Progenitor cell of endocrine pancreas (in vitro differentiated cells): ENCODE measurements at places on chromosomes 3 and 15.

- no peak overlapping the region for H3K27ac ChIP-seq
- no peaks in the 10 kb centered on the region for H3K36me3 ChIP-seq
- peaks cover 3% of the 10 kb centered on the region for H3K4me1 ChIP-seq
- DNase-seq: no peak
- peaks cover 78% of the 10 kb centered on the region for H3K27me3 ChIP-seq
Observed at GRCh38 chr15:83285979-83286553, 1.6 kb upstream of the BNC1 start.

DNA sequence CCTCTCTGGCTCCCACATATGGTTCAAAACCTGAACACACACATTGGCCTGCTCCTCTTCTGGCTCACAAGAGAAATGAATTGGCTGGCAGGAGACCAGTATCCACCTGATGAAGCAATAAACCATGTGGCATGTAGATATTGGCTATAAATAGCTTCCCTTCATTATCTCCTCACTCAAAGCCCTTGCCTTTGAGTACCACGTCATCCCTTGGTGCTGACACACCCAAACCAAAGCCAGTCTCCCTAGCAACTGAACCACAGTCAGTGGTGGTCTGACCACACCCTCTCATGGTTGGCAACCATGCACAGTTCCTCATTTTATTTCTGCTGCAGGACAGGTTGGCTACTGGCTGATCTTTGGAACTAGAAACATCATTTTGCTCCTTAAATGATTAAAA, 98.8 kb downstream of the ZNF621 start:
- H3K27ac ChIP-seq: no peak overlapping the region
- H3K4me3 ChIP-seq: no peak overlapping the region
- no peak for DNase-seq

DNA sequence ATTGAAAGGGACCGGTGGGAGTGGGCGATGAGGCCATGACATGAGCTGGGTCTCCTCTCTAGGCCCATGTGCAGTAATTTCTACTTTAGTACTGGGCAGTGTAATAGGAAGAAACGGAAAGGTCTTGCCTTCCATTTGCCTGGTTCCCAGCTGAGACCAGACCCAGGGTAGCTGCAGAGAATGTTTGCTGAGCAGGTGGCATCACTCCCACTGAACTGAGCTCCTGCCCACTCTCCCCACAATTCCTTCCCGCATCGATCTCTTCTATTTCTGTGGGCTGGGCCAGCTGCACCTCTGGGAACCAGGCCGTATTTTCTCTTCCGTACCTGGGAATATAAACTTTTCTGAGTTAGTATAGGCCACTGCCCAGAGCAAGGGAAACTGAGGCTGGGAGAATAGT, 15.8 kb downstream of the ESYT3 start:
- no peak for DNase-seq
- no peak overlapping the region for H3K27ac ChIP-seq
- no peak overlapping the region for H3K4me3 ChIP-seq
- H3K4me1 ChIP-seq: no peaks in the 10 kb centered on the region
- H3K36me3 ChIP-seq: no peaks in the 10 kb centered on the region

DNA sequence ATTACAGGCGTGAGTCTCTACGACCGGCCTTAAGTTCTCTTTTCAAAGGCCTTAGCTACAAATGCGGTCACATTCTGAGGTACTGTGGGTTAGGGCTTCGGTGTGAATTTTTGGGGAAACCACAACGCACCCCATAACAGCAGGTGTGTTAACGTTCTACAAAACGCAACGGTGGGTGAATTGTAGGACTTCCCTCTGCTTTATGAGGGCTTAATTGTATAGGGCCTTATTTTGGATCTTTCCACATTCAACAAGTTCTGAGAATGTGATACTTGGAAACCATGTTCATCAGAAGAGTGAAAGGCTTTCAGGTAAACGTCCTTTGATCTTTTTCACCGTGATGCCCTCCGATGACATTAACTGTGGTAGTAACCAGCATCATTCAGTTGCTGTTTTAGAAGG, 998.6 kb upstream of the CFAP20DC start:
- peaks cover 5% of the 10 kb centered on the region for H3K4me1 ChIP-seq
- H3K27ac ChIP-seq: no peak overlapping the region
- no peak overlapping the region for H3K4me3 ChIP-seq

- H3K27me3 ChIP-seq: peaks cover 3% of the 10 kb centered on the region
- H3K4me1 ChIP-seq: no peaks in the 10 kb centered on the region
- H3K27ac ChIP-seq: no peak overlapping the region
Observed at GRCh38 chr3:160012108-160012507, 23.5 kb downstream of the IL12A start.

- peak overlapping the region; percentile 87 for H3K4me3 ChIP-seq
- H3K36me3 ChIP-seq: no peaks in the 10 kb centered on the region
- H3K4me1 ChIP-seq: peaks cover 24% of the 10 kb centered on the region
Observed at GRCh38 chr15:74783072-74783807, 1.4 kb downstream of the CSK start.

DNA sequence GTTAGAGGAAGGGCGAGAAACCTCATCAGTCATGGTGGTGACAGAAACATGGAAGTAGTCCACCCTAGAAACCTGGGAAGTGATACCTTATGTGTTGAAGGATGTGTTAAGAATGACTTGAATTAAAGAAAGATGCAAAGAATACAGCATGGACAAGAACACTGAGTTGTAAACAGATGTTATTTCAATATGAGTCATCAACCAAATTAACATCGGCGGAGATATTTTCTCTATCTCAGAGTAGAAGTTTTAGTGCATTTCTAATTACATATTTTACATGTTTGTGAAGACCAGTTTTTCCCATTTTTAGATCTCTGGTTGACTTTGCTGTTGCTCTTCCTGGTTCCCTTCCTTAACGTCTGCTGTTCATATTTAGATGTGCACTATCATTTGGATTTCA, 268.8 kb upstream of the TBL1XR1 start:
- no peaks in the 10 kb centered on the region for H3K27me3 ChIP-seq
- H3K36me3 ChIP-seq: no peaks in the 10 kb centered on the region
- DNase-seq: no peak

DNA sequence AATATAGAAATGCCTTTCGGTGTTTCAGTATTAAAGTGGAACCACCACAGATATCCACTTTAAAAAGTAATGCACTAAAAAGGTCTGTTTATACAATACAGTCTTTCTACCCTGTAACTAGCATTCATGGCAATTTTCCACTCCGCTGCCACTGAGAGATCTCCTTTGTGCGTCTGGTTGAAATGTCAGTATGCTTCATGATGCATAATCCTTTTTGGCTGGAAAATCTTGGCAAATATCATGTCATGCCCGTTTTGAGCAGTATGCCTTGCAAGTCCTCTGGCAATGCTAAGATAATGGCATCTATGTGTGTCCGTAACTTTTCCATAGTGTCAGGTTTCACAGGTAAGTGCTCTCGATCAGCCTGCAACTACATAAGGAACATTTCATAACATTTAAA, 30.8 kb upstream of the ARF4 start:
- DNase-seq: no peak
- no peak overlapping the region for H3K4me3 ChIP-seq
- H3K27me3 ChIP-seq: no peaks in the 10 kb centered on the region
- no peaks in the 10 kb centered on the region for H3K4me1 ChIP-seq
- peaks cover 31% of the 10 kb centered on the region for H3K36me3 ChIP-seq

GRCh38 chr3:189340680-189341460, 169.1 kb downstream of the TPRG1 start:
- peaks cover 20% of the 10 kb centered on the region for H3K4me1 ChIP-seq
- no peaks in the 10 kb centered on the region for H3K36me3 ChIP-seq
- no peaks in the 10 kb centered on the region for H3K27me3 ChIP-seq
- no peak overlapping the region for H3K4me3 ChIP-seq
- no peak overlapping the region for H3K27ac ChIP-seq

GRCh38 chr3:184145111-184145524, 10.0 kb downstream of the EIF2B5 start:
- peak overlapping the region; percentile 78 for H3K27ac ChIP-seq
- no peaks in the 10 kb centered on the region for H3K4me1 ChIP-seq
- no peak for DNase-seq
- H3K4me3 ChIP-seq: no peak overlapping the region
- H3K27me3 ChIP-seq: no peaks in the 10 kb centered on the region
- H3K36me3 ChIP-seq: peaks cover 8% of the 10 kb centered on the region

DNA sequence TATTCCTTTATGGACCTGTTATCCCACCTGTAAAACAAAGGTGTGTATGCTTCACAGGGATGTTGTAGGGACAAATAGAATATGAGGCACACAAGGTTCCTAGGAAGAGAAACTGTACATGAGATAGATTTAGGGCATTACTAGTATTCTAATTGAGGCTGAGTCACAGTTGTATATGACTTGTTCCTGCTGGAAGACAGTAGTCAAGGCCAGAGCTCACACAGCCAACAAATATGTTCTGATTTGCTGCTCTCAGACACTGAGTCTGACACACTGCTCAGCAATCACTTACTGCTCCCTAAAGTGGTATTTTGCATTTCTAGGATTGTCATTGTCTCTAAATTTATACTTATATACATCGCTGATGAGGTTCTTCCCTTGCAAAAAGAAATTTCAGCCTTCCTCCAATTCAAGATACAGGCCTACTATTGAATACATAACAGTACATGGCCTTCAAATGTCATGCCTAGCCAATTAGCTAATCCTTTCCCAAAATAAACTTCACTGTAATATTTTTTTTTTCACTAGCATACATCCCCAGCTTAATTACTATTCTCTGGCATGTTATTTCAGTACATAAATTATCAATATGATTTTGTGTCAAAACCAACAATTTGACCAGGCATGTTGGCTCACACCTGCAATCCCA, 69.8 kb downstream of the TIGIT start:
- DNase-seq: no peak
- H3K4me1 ChIP-seq: peaks cover 18% of the 10 kb centered on the region
- H3K27ac ChIP-seq: no peak overlapping the region
- no peaks in the 10 kb centered on the region for H3K36me3 ChIP-seq
- no peaks in the 10 kb centered on the region for H3K27me3 ChIP-seq
- H3K4me3 ChIP-seq: no peak overlapping the region

- H3K27me3 ChIP-seq: peaks cover 20% of the 10 kb centered on the region
- peaks cover 2% of the 10 kb centered on the region for H3K4me1 ChIP-seq
- H3K4me3 ChIP-seq: no peak overlapping the region
- H3K27ac ChIP-seq: no peak overlapping the region
- DNase-seq: no peak
Observed at GRCh38 chr3:186171521-186171920, 62.6 kb upstream of the ETV5 start.

DNA sequence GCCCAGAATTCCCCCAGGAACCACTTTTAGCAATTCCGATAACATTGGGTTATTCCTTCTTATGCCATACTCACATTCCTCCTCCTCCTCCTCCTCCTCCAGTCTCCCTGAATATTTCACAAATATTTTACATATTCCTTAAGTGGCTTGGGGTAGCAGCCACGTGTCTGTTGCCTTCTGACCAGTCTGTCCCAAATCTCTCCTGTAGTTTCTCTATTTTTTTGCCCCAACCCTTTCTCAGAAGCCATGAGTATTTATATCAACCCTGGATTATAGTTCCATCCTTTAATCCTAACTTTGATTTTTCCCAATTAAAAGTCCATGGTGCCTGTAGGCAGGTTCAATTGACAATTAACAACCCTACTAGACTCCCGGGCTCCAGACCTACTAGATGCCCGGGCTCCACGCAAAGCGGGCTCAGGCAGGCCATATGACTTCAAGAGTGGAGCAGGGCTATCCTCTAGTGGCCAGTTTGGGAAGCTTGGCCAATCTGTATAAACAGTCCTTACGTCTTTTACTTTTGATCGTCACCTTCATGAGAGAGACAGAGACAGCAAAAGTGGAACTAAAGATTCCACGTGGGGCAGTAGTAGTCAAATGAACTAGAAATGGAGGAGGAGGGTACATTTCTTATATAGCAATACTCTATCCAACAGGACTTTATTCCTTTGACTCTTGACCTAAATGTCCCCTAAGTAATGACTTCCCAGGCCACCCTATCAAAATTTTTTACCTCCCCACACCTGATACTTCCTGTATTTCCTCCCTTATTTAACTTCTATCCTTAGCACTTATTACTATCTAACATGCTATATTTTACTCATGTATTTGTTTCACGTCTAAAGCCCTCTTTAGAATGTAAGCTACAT, 69.7 kb downstream of the USF3 start:
- no peaks in the 10 kb centered on the region for H3K4me1 ChIP-seq
- DNase-seq: peak; percentile 11
- peaks cover 36% of the 10 kb centered on the region for H3K27me3 ChIP-seq
- H3K27ac ChIP-seq: no peak overlapping the region
- no peak overlapping the region for H3K4me3 ChIP-seq

- no peak overlapping the region for H3K27ac ChIP-seq
- peaks cover 24% of the 10 kb centered on the region for H3K36me3 ChIP-seq
- H3K4me1 ChIP-seq: peaks cover 4% of the 10 kb centered on the region
- no peaks in the 10 kb centered on the region for H3K27me3 ChIP-seq
Observed at GRCh38 chr15:85745525-85746150, 49.1 kb downstream of the KLHL25 start.

GRCh38 chr3:169564883-169565282, 98.6 kb downstream of the MECOM start:
- no peak for DNase-seq
- peaks cover 17% of the 10 kb centered on the region for H3K36me3 ChIP-seq
- no peaks in the 10 kb centered on the region for H3K27me3 ChIP-seq
- no peak overlapping the region for H3K4me3 ChIP-seq

GRCh38 chr15:63374686-63375520, 6.7 kb downstream of the CA12 start:
- no peak overlapping the region for H3K27ac ChIP-seq
- peaks cover under 1% of the 10 kb centered on the region for H3K4me1 ChIP-seq
- H3K36me3 ChIP-seq: no peaks in the 10 kb centered on the region
- peaks cover 45% of the 10 kb centered on the region for H3K27me3 ChIP-seq

GRCh38 chr15:55499151-55499550, 8.9 kb downstream of the DNAAF4 start:
- peaks cover 6% of the 10 kb centered on the region for H3K27me3 ChIP-seq
- peaks cover 4% of the 10 kb centered on the region for H3K36me3 ChIP-seq
- H3K4me1 ChIP-seq: peaks cover 7% of the 10 kb centered on the region
- no peak for DNase-seq
- H3K4me3 ChIP-seq: peak overlapping the region; percentile 97

DNA sequence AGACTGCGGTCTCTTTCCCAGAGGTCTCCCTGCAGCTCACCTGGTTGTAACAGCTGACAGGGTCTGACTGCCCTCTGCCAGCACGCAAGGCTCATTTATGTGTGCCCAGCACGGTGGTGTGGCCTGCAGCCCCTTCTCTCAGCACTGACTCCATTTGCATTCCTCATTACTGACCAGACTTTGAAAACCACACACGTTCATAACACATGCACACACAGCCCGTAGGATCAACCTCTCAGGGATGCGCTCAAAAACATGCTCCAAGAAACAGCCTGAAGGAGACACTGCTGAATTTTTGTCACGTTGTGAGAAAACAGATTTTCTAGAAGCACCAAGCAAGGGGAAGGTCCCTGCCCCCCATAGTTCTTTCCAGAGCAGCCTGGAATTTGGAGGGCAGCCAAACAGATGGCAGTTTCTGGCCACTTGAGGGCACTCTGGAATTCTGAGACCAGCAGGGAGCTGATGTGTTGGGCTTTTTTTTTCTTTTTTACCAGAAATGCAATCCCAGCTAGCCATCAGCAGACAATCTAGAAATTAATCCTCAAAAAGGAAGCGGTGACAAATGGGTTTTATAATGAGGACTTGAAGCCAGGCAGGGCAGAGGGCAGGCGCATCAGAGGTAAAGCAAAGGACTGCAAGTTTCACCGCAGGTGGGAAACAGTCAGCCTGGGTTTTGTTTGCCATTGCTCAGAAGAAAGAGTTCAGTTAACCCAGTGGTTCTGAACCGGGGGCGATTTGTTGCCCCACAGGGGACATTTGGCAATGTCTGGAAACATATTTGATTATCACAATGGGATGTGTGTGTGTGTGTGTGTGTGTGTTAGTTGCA, 170.5 kb upstream of the PROK2 start:
- H3K27ac ChIP-seq: no peak overlapping the region
- peaks cover 3% of the 10 kb centered on the region for H3K4me1 ChIP-seq
- no peak overlapping the region for H3K4me3 ChIP-seq
- H3K36me3 ChIP-seq: no peaks in the 10 kb centered on the region

GRCh38 chr3:81406318-81406717, 355.1 kb downstream of the GBE1 start:
- H3K27me3 ChIP-seq: no peaks in the 10 kb centered on the region
- DNase-seq: no peak
- H3K36me3 ChIP-seq: no peaks in the 10 kb centered on the region
- H3K4me3 ChIP-seq: no peak overlapping the region
